EH (cell line): ENCODE measurements at places on chromosomes 7 and 10.

DNA sequence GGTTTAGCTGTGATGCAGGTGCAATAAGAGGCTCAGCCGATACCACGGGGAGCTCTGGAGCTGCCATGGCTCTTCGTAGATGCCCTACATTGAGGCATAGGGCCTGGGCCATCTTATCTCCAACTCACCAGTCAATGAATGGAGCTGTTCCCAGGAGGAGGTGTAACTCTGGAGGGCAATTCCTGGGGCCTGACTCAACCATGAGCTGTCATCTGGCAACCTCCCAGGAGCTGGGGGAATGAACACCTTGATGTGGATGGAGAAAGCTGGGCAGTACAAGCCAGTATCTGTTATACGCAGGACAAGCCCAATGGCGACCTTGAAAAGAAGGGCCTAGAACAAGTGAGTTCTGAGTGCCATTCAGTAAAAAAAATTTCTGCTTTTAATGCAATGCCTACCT is 224.0 kb upstream of the PLXDC2 start:
- no peak for DNase-seq

DNA sequence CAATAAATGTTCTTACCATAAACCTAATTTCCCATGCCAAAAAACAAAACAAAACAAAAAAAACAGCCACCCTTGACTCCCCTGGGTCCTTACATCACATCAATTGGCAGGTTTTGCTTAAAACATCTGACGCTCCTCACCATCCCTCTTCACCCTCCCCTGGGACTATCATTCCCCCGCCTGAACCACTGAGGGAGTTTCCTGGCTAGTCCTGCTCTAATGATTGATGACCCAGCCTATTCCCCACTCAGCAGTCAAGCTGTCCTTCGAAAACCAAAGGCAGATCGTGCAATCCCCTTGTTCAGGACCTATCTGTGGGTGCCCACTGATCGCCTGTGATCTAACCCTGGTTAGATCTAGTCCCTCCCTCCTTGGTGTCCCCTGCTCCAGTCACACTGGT is 11.2 kb upstream of the FRMPD2 start:
- no peak for DNase-seq

DNA sequence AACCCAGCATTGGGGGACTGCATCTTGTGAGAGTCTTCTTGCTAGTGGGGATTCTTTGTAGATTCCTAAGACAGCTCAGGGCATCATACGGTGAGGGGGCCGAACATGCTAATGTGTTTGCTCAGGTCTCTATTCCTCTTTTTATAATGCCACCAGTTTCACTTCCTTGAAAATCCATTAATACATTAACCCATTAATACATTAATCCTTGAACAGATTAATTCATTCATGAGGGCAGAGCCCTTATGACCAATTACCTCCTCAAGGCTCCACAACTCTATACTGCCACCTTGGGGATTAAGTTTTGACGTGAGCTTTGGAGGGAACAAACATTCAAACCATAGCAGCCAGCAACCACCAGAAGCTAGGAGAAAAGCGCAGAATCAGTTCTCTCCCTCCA is 67.2 kb upstream of the POT1 start:
- DNase-seq, result peak; percentile 29

DNA sequence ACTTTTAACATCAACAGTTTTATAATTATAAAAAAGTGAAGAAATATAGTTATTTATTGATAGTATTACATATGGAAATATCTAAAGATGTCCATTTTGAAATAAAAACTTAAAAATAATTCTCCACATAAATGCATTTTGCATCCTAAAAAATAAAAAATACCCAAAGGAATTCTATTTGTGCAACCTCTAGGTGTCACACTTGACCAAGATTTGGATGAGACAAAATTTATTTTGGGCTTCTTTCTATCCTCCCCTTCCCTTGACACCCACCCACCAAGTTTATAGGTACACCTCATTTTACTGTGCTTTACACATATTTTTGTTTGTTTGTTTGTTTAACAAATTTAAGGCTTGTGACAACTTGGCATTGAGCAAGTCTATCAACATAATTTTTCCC is 3.3 kb upstream of the THSD7A start:
- no peak for DNase-seq

- DNase-seq, result no peak
Observed at GRCh38 chr7:14666304-14666703, 236.2 kb downstream of the DGKB start.

GRCh38 chr7:99739699-99740572 is 4.9 kb upstream of the CYP3A7 start:
- no peak for DNase-seq

GRCh38 chr10:14408139-14408538 is 77.4 kb upstream of the FRMD4A start:
- DNase-seq, result no peak

- DNase-seq, result no peak
Observed at GRCh38 chr10:69071610-69072009, 16.3 kb upstream of the SRGN start.

DNA sequence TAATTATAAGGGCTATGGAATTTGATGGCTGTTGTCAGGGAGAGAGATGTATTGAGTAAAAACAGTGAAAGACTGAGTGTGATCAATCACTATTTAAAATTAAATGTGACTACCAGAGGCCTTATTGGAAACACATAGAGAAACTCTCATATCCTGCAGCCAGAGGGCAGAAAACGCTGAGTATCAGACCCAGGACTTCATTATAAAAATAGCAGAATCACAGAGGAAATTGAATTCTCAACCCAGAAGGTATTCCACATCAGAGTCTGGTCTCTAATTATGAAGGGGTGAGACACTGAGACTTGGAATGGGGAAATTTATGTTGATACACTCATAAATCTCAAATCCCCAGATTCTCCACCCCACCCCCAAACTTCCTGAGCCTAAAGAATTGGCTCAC is 69.5 kb upstream of the IL6 start:
- DNase-seq, result no peak

- no peak for DNase-seq
Observed at GRCh38 chr7:94453898-94454297, 55.7 kb upstream of the CASD1 start.

GRCh38 chr7:25179325-25179724 is 49.0 kb downstream of the NPVF start:
- no peak for DNase-seq

GRCh38 chr7:30135301-30136116 is 723 bp downstream of the MTURN start:
- DNase-seq, result peak; percentile 65

GRCh38 chr7:150842716-150843115 is 9.6 kb upstream of the AOC1 start:
- DNase-seq, result no peak

GRCh38 chr7:99016196-99016595 is 127.7 kb downstream of the SMURF1 start:
- DNase-seq, result no peak

GRCh38 chr10:128275388-128276177 is 149.4 kb upstream of the MKI67 start:
- no peak for DNase-seq

- no peak for DNase-seq
Observed at GRCh38 chr7:26599982-26600381, 264.4 kb downstream of the SKAP2 start.

DNA sequence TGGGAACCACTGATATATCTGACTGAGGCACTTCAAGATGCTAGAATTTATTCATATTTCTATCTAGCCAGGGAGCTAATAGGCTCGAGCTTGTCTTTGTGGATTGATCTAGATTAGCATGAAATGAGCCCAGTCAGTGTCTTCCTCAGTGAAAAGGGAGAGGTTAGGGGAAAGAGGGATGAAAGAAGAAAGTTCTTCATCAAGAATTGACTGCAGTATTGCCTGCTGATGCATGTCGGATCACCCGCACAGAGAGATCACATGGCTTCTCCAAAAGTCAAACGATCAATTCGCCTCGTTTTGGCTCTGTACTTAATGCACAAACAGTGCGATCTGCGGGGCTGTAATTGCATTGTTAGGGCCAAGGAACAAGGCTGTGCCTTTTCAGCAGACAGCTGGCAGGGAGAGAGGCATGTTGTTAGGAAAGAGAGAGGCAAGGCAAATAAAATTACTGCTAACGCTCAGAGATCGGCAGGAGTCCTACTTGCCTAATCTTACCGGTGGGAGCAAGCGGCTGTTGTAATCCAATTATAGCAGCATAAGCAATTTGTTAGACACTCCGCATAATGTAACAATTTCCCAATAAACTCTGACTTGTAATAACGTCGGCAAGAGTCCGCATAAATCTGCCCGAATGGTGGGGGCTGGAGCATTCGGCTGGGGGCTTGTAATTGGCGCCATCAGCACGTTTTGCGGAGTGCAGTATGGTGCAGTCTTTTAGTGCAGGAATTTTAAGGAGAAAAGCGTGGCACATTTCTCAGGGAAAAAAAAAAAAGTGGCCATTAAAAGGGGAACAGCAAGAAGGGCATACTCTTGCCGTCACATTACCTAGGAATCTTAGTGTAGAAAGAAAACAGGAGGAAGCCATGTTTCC is 102.1 kb downstream of the POLL start:
- DNase-seq, result no peak

DNA sequence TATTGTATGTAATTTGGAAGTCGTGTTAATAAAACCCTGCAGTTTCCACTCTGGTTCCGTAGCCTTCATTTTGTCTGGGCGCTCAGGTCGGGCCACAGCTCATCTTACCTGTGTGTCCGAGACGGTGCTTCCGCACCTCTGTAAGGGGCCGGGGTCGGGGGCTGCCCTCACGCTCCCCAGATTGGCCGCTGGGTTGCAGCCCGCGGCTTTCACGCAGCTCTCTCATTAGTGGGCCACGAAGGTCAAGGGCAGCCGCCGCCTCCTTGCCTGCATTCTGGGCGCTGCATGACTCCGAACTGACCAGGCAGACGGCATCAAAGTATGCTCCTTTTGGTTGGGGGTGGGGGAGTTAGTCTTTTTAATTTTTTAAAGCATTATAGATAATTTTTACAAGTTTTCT is 30.8 kb downstream of the SHH start:
- no peak for DNase-seq

GRCh38 chr10:5013385-5013784 is 9.7 kb upstream of the AKR1C2 start:
- no peak for DNase-seq

DNA sequence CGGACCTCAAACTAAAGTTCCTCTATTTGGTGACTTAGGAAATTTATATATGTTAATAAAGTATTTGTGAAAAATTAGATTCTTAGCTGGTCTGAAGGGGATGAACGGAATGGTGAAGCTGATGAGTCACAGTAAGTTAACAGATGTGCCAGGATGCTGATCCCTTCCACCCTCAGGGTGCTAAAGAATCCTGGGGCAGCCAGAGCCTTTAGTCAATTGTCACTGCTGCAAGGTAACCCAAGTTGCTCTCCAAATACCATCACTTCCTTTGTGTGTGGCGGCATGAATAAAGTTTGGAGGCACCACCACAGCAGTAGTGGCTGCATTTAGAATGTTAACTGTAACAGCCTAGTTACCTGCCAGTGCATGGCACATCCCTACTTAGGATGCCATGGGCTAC is 222.6 kb upstream of the PPP1R3A start:
- no peak for DNase-seq

GRCh38 chr10:9111976-9112375 is 1057.5 kb downstream of the GATA3 start:
- DNase-seq, result no peak

- DNase-seq, result no peak
Observed at GRCh38 chr7:16317406-16317805, 103.9 kb downstream of the CRPPA start.

GRCh38 chr7:158256091-158256816 is 331.4 kb downstream of the PTPRN2 start:
- DNase-seq, result no peak

- DNase-seq, result no peak
Observed at GRCh38 chr10:30734901-30735300, 105.3 kb upstream of the LYZL2 start.

DNA sequence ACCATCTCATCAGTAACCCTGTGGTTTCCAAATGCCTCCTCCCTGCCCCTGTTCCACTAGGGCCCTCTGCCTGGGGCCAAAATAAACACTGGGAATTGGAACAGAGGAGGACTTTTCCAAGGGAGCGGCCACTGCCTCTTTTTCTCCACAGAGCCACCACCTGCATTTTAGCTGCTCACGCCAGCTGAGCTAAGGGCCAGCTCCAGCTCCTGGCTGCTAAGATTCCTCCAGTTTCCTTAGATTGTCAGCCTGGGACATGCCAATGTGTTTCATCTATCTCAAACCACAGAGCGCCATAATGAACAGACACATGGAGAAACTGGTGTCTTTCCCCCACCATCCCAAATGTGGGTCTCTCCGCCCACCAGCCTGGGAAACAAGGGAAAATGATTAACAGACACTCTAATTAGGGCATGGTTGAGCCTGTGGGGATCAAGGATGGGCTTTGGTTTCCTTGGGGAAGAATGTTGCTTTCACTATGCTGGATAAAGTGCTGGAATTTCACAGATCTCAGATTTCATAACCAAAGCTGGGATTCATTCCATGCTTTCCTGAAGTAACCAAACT is 52.2 kb downstream of the ASB13 start:
- peak; percentile 83 for DNase-seq

GRCh38 chr7:22640269-22640668 is 86.7 kb upstream of the IL6 start:
- DNase-seq, result no peak

DNA sequence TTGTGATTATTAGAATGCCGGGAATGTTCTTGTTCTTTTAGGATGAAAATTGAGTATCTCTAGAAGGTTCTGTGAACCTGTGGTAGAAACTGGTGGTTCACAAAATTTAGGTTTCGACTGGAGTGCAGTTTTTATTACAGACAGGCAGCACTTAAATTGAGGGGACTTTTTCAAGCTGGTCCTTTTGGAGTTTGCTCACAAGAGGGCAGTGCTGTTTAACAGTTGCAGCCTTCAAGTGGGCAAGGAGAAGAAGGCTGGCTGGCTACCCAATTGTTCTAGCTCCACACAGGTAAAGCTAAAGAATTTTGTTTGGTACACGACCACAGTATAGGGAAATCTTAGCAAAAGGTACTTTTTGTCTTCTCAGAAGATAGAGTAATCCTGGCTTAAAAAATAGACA is 233.6 kb downstream of the SNX13 start:
- DNase-seq, result peak; percentile 71

GRCh38 chr10:61335359-61335758 is 117.8 kb downstream of the TMEM26 start:
- no peak for DNase-seq

GRCh38 chr10:8052341-8052955 is 2.0 kb upstream of the GATA3 start:
- DNase-seq, result no peak

GRCh38 chr7:73707045-73707631 is 12.3 kb downstream of the STX1A start:
- no peak for DNase-seq

DNA sequence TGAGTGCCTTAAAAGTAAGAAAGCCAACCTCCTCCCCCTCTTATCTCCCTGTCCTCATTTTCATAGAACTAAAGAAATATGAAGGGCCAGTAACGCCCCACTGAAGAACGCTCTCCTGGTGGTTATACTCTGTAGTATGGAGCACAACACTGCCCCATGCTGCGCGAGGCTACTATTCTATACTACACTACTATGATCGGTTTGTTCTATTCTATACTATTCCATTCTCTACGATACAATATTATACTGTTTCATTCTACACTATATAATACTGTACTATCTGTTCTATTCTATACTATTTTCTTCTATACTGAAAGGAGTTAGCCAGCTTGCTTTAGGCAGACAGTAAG is 34.8 kb downstream of the DIP2C start:
- no peak for DNase-seq
